Memory B cell (primary cell): ENCODE measurements at places on chromosomes 6 and 20.

DNA sequence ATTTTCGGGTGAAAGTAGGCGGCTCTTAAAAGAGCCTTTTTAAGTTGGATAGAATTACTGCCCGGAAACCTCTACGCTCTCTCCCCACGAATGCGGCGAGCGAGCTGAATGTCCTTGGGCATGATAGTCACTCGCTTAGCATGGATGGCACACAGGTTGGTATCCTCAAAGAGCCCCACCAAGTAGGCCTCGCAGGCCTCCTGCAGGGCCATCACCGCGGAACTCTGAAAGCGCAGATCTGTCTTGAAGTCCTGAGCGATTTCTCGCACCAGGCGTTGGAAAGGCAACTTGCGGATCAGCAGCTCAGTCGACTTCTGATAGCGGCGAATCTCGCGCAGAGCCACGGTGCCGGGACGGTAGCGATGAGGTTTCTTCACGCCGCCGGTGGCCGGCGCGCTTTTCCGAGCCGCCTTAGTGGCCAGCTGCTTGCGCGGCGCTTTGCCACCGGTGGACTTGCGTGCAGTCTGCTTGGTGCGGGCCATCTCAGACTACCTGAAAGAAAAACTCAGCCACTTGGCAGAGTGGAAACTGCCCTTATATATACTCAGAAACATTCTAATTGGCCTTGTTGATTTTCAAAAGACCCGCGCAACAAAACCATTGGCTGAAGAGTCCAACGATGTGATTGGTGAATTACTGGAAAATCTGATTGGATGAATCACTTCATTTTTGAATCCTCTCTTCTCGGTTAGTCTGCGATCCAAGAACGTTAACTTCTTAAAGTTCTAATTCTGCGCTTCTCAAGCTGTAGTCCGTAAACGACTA, 93.9 kb upstream of the BTN3A2 start:
- peak; percentile 79 for DNase-seq

DNA sequence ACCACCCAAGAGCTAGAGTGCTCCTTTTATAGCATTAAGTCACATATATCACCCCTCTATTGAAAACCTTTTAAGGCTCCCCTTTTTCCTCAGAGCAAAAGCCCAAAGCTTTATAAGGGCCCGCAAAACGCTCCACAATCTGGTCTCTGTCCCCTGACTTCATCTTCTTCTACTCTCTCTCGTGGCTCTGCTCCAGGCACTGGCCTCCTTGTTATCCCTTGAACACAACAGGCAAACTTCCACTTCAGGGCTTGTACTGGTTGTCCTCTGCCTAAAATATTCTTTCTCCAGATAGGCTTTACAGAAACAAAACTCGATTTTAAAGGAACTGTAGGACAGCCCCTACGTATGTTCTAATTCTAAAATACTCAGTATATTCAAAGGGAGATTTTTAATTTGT, 44.0 kb upstream of the SPDEF start:
- DNase-seq = no peak

GRCh38 chr6:32685603-32686002, 19.1 kb upstream of the HLA-DQB1 start:
- peak; percentile 51 for DNase-seq

DNA sequence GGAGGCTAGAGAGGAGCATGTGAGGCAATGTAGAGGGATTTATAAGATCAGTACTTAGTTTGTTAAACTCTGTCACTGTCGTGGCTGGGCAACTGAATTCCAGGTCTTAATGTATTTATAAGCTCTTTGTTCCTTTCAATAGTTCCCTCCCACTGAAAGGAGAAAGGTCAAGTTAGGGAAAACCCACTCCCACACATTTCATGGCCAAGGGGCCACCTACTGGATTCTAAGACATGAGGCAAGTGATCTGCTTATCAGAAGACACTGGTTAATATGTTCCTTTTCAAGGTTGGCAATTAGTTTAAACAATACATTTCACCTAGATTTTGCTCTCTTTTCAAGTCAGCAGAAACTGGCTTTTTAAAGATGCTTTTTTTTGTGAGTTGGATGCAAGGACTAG, 5.4 kb upstream of the GSTA5 start:
- DNase-seq = no peak

- no peak for DNase-seq
Observed at GRCh38 chr6:27579973-27580372, 107.1 kb upstream of the ZNF184 start.

GRCh38 chr6:134238960-134239795, 78.7 kb downstream of the SGK1 start:
- DNase-seq = no peak

- no peak for DNase-seq
Observed at GRCh38 chr6:123904228-123904627, 100.6 kb downstream of the NKAIN2 start.

DNA sequence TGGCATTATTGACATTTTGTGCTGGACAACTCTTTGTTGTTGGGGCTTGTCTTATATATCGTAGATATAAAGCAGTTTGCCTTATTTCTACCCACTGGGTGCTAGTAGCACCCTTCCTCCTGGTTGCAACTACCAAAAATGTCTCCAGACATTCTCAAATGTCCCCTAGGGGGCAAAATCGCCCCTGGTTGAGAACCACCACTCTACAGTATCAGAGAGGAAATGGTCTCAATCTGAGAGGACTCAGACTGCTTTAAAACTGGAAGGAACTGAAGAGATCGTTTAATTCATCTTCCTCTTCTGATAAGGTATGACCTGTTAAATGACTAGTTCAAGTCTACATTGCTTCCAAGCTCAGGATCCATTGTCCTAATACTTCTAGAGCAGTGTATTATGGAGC, 14.9 kb downstream of the SH3BGRL2 start:
- no peak for DNase-seq

DNA sequence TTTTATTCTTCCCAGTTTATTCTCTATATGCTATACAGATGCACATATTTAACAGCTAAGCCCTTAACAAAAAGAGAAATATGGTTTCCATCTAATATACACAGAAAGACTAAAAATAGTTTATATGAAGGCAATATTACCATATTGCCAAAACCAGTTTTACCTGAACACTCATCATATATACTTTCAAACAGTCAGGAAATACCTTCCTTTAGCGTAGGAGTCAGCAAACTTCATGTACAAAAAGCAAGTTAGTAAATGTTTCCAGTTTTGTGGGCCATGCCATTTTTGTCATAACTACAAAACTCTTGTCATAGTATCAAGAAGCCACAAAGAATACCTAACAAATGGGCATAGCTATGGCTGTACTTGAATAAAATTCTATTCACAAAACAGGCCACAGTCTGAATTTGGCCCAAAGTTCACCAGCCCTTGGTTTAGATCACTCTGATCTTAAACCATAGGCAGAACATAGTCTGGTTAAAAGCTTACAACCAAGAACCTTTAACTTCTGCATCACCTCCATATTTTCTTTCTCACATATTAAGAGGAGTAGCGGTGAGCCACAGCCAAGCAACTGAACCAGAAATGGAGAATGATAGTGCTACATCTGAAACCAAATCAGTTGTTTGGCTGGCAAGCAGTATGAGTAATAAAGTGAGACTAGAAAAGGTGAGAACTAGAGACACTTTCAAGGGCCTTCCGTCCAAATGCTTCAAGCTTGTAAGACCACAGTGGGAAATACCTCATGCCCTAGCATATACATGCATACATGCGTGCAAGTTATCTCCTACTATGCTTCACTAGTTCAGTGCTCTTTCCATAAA, 116.6 kb downstream of the PTPRK start:
- no peak for DNase-seq

GRCh38 chr20:2508631-2509467, at the start of gene ZNF343:
ZNF343 (minus strand) TSS chr20:2508915; CDS start chr20:2493895, 15,020 bp downstream.
- DNase-seq = peak; percentile 70

DNA sequence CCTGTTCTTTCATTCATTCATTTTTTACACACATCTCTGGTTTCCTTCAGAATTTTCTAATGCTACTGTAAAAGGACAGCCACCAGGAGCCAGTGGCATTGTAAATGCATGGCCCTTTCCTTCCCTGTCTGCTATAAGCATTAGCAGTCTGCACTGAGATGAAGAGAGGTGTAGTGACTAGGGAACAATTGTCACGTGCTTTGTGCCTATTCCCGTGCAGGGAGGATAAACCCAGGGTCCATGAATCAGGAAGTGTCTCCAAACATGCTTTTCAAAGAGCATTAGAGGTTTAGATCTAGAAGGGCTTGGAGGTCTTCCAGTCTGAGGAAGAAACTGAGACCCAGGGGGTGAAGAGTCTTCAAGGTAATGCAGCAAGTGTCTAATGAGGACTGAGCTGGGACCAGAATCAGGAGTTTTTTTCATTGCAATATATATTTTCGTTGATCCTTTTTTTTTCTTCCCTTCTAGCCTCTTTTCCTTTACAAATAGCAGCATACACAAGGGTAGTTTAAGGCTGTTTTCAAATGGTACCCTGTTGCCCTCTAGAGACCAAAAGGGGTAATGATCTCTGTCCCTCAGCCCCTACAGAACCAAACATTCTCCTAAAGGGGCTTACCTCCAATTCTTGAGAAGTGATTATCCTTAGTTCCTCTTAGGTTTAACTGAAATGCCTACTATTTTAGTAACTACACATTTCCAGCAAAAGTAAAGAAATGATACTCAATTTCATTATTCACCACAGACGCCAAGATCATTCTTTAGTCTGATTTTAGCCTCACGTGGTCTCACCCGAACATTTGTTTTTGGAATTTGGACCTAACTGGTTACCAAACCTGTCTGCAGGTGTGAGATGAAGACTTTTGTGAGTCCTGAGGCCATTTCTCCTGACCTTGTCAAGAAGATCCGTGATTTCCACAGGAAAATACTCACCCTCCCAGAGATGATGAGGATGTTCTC, 6.6 kb downstream of the TRIM15 start:
- peak; percentile 36 for DNase-seq

DNA sequence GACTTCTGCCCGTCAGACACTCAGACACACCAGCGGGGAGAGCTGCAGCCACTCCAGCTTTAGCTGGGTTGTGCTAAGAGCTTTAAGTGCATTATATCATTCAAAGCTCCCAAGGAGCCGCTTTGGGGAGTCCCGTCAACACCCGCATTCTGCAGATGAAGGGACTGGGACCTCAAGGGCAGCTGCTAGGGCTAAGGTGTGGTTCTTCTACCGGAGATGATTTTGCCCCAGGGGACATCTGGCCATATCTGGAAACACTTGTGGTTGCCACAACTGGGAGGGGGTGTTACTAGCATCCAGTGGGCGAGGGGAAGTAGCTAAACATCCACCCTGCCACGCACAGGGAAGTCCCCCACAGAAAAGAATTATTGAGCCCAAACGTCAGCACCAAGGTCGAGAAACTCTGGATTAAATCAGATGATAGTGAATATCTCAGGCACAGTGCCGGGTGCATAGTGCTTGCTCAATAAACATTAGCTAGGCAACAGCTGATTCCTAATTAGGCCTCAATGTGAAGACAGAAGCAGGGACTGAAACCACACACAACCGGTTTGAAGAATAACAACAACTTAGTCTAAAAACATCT, 29.6 kb downstream of the PMEPA1 start:
- DNase-seq = peak; percentile 76

DNA sequence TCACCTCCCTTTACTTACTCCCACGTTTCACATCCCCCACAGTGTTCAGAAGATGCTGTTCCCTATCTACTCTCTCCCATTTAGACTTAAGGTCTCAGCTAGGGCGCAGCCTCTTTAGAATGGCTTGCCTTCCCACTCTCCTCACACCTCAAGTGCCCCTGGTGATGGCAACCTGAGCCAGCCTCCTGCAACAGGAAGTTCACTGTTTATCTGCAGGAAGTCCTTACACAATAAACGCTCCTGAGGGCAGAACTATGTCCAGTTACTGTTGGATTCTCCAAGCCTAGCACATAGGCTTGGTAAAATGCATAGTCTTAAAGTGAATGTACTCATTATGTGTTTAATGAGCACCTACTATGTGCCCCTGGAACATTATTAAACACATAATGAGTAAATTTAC, 21.9 kb upstream of the RAB22A start:
- no peak for DNase-seq

- DNase-seq = no peak
Observed at GRCh38 chr6:128492386-128492785, 28.0 kb downstream of the PTPRK start.

- no peak for DNase-seq
Observed at GRCh38 chr20:23835716-23836115, 9.2 kb upstream of the CST2 start.

- no peak for DNase-seq
Observed at GRCh38 chr6:166947251-166947650, 9.1 kb downstream of the RNASET2 start.

GRCh38 chr6:13071550-13072345, 256.6 kb downstream of the TBC1D7 start:
- no peak for DNase-seq

DNA sequence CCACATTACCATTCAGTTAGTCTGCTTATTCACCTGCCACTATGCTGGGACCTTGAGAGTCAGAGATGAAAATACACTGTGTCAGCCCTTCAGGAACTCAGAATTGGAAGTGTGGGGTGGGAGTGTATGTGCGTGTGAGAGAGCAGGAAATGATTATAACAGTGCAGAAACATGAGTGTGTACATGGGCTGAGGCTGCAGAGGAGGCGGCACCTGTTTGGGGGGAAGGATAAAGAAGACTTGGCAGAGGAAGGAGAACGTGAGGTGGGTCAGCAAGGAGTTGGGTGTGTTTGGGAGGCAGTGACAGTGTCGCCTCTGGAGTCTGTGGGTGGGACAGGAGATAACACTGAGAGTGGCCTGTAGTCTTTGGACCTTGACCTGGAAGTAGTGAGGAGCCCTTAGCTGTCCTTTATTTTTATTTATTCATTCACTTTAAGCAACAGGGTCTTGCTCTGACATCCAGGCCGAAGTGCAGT, 3.1 kb downstream of the CHMP4B start:
- no peak for DNase-seq

DNA sequence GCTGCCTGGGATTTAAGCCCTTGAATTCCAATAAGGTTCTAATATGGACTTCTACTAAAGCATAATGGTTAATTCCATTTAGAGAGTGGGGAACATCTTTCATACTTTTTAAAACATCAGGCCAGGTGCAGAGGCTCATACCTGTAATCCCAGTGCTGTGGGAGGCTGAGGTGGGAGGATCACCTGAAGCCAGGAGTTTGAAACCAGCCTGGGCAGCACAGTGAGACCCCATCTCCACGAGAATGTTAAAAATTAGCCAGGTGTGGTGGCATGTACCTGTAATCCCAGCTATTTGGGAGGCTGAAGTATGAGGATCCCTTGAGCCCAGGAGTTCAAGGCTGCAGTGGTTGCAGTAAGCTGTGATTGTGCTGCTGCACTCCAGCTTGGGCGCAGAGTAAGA, 35.0 kb downstream of the E2F3 start:
- no peak for DNase-seq

- DNase-seq = no peak
Observed at GRCh38 chr6:11711984-11712711, 66.5 kb downstream of the ADTRP start.

- no peak for DNase-seq
Observed at GRCh38 chr6:64672651-64673050, 1034.4 kb downstream of the EYS start.
